Esophagus muscularis mucosa (tissue), 4 donors: ENCODE measurements at places on chromosomes 12 and 14. TPM values are rescaled to one million over a fixed set of nuclear protein-coding genes. Genes with fewer than 3 reads are reported as not detected.
A peak's percentile ranks its signal among the peaks of the same experiment; 100 is the strongest.

The WNT1 gene
- total RNA-seq = not detected

DNA sequence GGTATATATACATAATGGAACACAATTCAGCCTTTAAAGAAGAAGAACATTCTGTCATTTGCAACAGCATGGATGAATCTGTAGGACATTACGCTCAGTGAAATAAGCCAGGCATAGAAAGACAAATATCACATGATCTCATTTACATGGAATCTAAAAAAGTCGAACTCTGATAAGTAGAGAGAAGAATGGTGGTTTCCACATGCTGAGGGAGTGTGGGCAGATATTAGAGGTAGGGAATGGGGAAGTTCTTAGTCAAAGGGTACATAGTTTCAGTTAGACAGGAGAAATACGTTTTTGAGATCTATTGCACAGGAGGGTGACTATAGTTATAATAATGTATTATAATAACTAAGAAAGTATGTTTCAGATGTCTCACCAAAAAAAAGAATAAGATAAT, 71.4 kb downstream of the ADAMTS20 start:
- H3K36me3 ChIP-seq = no peaks in the 10 kb centered on the region
- no peak overlapping the region for H3K4me3 ChIP-seq
- H3K27me3 ChIP-seq = no peaks in the 10 kb centered on the region
- no peaks in the 10 kb centered on the region for H3K4me1 ChIP-seq
- H3K27ac ChIP-seq = no peak overlapping the region

- H3K27me3 ChIP-seq = no peaks in the 10 kb centered on the region
- H3K27ac ChIP-seq = no peak overlapping the region
- no peak for DNase-seq
Measured at GRCh38 chr14:91614187-91614586, 104.1 kb upstream of the PPP4R3A start.

DNA sequence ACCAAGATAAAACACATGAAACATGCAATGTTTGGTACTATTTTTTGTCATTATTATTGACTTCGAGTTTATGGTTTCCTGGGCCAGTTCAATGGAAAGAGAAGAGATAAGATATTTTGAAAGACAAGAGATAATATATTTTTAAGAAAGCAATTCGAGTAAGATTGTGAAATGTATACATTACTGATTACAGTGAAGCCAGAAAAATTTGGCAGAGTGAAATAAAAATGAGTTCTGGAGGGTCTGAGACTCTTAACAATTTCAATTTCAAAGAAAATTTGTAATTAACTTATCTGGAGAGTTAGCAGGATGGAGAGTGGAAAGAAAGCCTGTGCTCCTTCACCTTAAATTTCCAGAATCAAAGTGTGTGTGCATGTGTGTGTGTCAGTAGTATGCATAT, 17.3 kb downstream of the CCER1 start:
- H3K27me3 ChIP-seq = no peaks in the 10 kb centered on the region
- H3K4me3 ChIP-seq = no peak overlapping the region
- no peak overlapping the region for H3K27ac ChIP-seq

- no peak for DNase-seq
- no peaks in the 10 kb centered on the region for H3K27me3 ChIP-seq
- peaks cover 38% of the 10 kb centered on the region for H3K36me3 ChIP-seq
- peak overlapping the region; percentile 86 for H3K27ac ChIP-seq
- peaks cover 19% of the 10 kb centered on the region for H3K4me1 ChIP-seq
Measured at GRCh38 chr12:57489157-57489641, 1.3 kb downstream of the MARS1 start.

The TMEM253 gene
- total RNA-seq = not detected

GRCh38 chr14:102472791-102473150, 36.8 kb downstream of the ANKRD9 start:
- no peaks in the 10 kb centered on the region for H3K27me3 ChIP-seq
- no peaks in the 10 kb centered on the region for H3K36me3 ChIP-seq
- H3K27ac ChIP-seq = no peak overlapping the region
- peaks cover 8% of the 10 kb centered on the region for H3K4me1 ChIP-seq
- no peak overlapping the region for H3K4me3 ChIP-seq
- DNase-seq = no peak

The KLRK1 gene
- total RNA-seq = 1.2 TPM

The KRT86 gene
- not detected for total RNA-seq

DNA sequence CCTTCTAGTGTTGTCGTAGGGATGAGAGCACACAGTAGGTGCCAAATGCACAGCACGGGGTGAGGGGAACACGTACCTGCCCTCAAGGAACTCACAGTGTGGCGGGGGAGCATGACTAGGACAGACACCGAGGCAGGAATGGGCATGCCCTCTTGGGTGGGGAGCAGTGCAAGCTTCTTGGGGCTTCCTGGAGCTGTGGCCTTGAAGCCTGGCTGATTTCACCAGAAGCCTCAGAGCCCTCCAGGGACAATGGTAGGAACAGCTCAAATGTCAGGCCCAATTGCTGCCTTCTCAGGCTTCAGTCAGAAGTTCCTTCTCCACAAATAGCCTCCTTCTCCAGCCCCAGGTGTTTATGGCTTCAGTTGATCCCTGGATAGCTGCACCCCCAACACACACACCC, 43.4 kb downstream of the TEAD4 start:
- no peak for DNase-seq
- H3K27ac ChIP-seq = no peak overlapping the region
- peaks cover 11% of the 10 kb centered on the region for H3K36me3 ChIP-seq
- H3K4me1 ChIP-seq = peaks cover 7% of the 10 kb centered on the region

GRCh38 chr12:11785712-11786111, 136.2 kb downstream of the ETV6 start:
- no peaks in the 10 kb centered on the region for H3K36me3 ChIP-seq
- H3K4me1 ChIP-seq = peaks cover 22% of the 10 kb centered on the region
- no peak for DNase-seq
- no peak overlapping the region for H3K4me3 ChIP-seq
- peak overlapping the region; percentile 58 for H3K27ac ChIP-seq
- no peaks in the 10 kb centered on the region for H3K27me3 ChIP-seq

- no peak overlapping the region for H3K4me3 ChIP-seq
- H3K27me3 ChIP-seq = no peaks in the 10 kb centered on the region
- no peak for DNase-seq
- no peaks in the 10 kb centered on the region for H3K4me1 ChIP-seq
- H3K36me3 ChIP-seq = no peaks in the 10 kb centered on the region
Measured at GRCh38 chr12:88897723-88898122, 317.5 kb upstream of the KITLG start.

GRCh38 chr14:105146181-105146975, 22.2 kb downstream of the JAG2 start:
- no peak for DNase-seq
- no peaks in the 10 kb centered on the region for H3K27me3 ChIP-seq
- H3K4me1 ChIP-seq = no peaks in the 10 kb centered on the region
- no peak overlapping the region for H3K4me3 ChIP-seq
- no peak overlapping the region for H3K27ac ChIP-seq

The CCDC175 gene
- total RNA-seq = not detected

DNA sequence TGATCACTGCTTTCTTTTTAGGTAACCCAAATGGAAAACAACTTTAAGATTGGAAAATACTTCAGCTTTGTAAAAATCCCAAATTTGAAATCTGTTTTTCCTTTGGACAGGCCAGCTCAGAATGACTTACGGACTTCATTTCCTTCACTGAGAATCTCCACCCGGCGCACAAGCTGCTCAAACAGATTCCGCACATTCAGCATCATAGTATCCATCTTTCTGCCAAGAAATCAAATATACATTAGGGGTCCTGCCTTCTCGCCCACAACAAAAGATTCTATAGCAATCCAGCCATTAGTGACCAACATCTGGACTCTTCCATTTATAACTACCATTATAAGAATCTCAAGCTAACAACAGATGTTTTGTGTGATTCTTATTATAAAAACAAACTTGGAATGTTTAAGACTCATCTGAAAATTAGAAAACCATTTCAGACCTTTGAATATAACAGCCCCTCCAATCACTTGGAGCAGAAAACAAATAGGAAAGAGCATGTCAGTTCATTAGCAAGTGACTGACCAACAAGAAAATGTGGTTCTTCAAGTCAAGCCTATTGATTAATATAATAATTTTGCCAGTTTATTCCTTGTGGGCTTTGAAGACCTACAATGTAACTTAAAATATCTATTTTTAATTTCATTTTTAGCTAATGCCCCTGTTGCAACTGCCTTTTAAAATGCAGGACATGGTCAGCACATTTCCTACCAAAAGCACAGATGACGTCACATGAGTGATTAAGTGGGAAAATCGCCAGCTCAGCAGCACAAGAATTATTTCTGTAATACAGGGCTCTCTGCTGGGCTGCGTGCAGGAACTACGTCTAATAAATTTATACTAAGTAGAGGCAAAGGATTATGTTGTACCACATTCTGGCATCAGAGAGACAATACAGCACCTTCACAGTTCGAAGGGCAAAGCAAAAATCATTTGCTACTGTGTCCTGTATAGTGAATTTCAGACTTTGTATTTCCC, 8.5 kb downstream of the RACGAP1 start:
- H3K27me3 ChIP-seq = no peaks in the 10 kb centered on the region
- H3K4me3 ChIP-seq = peak overlapping the region; percentile 3
- peaks cover 36% of the 10 kb centered on the region for H3K4me1 ChIP-seq
- peak overlapping the region; percentile 69 for H3K27ac ChIP-seq
- peaks cover 7% of the 10 kb centered on the region for H3K36me3 ChIP-seq

DNA sequence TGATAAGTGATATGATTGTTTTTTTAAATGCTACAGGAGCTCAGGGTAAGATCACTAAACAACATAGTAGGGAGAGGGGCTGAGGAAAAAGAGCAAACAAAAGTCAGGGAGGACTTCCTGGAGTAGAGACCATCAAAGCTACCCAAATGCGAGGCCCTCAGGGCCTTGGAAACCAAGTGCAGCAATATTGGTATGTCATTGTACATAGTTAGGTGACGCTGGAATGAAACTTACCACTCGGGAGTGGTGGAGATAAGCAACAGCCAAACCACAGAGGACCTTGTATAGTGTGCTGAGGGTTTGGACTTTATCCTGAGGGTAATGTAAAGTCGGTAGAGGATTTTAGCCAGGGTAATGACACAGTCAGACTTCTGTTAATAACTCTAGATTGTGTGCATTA, 13.8 kb downstream of the KITLG start:
- peak overlapping the region; percentile 59 for H3K27ac ChIP-seq
- no peaks in the 10 kb centered on the region for H3K36me3 ChIP-seq
- H3K27me3 ChIP-seq = no peaks in the 10 kb centered on the region
- H3K4me1 ChIP-seq = peaks cover 98% of the 10 kb centered on the region
- H3K4me3 ChIP-seq = no peak overlapping the region

DNA sequence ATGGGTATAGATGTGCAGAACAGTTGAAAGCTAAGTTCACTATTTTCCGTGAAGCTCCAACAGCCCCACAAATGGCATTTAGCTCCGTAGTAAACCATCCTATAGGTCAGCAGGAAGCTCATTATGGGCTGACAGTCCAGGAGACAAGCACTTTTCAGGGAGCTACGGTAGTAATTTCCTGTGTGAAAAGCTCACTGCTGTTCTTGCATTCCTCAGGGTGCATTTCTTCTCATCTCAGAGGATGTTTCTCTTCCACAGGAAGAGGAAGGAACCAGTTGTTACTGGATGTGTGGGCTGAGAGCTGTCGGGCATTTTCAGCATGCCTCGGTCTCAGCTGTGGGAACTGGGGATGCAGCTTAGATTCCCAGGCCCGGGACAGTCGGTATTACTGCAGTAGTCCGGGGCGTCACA, 72.8 kb downstream of the GALNT4 start:
- no peaks in the 10 kb centered on the region for H3K36me3 ChIP-seq
- DNase-seq = no peak
- H3K4me1 ChIP-seq = peaks cover 68% of the 10 kb centered on the region
- no peaks in the 10 kb centered on the region for H3K27me3 ChIP-seq
- no peak overlapping the region for H3K4me3 ChIP-seq
- H3K27ac ChIP-seq = peak overlapping the region; percentile 83

GRCh38 chr12:114254998-114255397, 150.9 kb downstream of the TBX5 start:
- H3K27me3 ChIP-seq = peaks cover 8% of the 10 kb centered on the region
- no peak for DNase-seq
- H3K4me3 ChIP-seq = no peak overlapping the region
- no peaks in the 10 kb centered on the region for H3K4me1 ChIP-seq

The AQP2 gene
- not detected for total RNA-seq

DNA sequence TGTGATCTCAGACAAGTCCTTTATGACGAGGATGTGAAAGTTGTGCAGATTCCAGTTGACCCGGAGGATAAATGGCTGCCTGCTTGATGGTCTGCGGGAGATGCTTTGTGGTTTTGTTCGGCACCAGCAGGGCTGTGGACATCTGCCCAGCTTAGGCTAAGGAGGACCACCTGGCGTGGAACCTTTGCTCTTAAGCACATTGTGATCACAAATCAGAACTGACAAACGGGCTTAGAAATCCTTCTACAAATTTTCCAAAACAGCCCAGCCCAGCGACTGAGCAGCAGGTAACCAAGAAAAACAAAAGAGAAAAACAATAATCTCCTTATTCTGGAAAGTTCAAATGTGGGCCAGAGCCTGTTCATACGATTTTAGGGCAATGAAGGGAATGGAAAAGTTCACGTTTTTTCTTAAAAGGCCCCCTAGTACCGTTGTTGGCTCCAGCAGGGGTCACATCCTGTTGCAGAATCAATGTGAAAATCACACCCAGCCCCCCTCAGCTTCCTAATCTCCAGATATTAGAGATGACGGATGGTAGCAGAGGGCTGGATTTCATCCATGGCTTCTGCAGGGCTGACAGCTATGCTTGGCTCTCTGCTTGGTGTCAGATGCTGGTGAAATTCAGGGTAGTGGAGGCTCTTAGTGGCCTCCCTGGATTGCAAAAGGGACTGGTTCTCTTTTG, 81.1 kb upstream of the RFLNA start:
- H3K36me3 ChIP-seq = no peaks in the 10 kb centered on the region
- no peak for DNase-seq
- H3K4me3 ChIP-seq = no peak overlapping the region
- no peak overlapping the region for H3K27ac ChIP-seq
- no peaks in the 10 kb centered on the region for H3K27me3 ChIP-seq

- no peaks in the 10 kb centered on the region for H3K27me3 ChIP-seq
- DNase-seq = no peak
- H3K27ac ChIP-seq = no peak overlapping the region
- no peaks in the 10 kb centered on the region for H3K36me3 ChIP-seq
Measured at GRCh38 chr14:31530136-31530535, 31.1 kb upstream of the NUBPL start.

The KRT2 gene
- not detected for total RNA-seq

DNA sequence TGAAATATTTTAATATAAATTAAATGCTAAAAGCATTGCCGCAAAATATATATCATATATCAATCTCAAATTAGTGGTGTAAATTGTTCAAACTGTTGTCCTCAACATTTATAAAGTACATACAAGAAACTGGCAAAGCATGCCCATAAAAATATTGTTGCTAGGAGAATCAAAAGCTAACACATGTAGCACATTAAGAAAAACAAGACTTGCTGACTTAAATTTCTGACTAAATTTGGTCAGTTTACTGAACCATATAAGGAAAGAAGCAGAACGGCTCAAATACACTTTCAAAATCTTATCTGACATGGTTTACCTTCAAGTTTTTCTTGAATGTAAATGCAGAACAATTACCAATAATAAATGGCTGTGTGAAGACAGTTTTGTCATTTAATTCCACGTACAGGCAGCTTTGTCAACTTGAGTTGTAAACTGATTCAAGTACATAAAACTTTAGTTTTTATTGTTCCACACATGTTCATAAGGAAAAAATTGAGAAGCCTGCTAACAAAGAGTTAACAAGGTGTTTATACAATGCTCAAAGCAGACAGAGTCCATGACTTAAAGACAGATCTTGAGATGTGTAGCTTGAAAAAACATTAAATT, 50.4 kb downstream of the PPP1R12A start:
- no peak overlapping the region for H3K27ac ChIP-seq
- H3K4me1 ChIP-seq = peaks cover 100% of the 10 kb centered on the region
- no peaks in the 10 kb centered on the region for H3K36me3 ChIP-seq
- no peak for DNase-seq
- H3K27me3 ChIP-seq = no peaks in the 10 kb centered on the region
- H3K4me3 ChIP-seq = no peak overlapping the region
